ENCODE measurements at places on chromosomes 2 and 18.

DNA sequence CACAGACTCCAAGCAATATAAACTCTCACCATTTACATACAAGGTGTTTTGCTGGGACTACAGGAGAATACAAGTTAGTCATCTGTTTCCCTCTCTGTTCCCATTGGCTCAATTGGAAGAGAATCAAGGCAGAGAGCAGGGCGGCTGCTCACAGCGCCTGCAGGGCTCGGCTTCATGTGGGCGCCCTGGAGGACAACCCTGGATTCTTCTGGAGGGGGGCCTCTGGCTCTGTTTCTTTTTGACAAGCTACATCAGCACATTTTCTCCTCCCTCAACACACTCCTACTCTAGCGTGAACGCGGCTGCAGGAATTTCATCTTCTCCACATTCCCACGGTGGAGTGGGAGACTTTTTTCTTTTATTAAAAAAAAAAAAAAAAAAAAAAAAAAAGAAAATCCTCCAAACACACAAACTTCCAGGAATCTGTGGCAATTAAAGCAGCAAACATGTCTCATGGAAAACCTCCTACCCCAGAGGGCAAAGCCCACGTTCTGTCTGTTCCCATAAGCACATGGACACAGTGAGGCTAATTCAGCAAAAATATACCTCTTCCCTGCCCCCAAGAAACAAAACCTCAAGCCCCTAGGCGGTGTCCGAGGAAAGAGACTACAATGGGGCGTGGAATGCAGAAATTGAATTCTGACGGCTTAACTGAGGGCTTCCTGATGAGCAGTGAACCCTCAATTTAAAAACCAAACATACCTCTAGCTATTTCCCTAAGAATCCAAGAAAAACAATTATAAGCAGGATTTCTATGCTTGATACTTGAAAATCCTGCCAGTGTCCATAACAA lies 50.6 kb downstream of the PARD6G start:
- DNase-seq: no peak

- peak; percentile 29 for DNase-seq
Observed at GRCh38 chr2:202032846-202033316, 774 bp upstream of the FZD7 start.

- no peak for DNase-seq
Observed at GRCh38 chr2:71851094-71851750, 296.4 kb downstream of the CYP26B1 start.

DNA sequence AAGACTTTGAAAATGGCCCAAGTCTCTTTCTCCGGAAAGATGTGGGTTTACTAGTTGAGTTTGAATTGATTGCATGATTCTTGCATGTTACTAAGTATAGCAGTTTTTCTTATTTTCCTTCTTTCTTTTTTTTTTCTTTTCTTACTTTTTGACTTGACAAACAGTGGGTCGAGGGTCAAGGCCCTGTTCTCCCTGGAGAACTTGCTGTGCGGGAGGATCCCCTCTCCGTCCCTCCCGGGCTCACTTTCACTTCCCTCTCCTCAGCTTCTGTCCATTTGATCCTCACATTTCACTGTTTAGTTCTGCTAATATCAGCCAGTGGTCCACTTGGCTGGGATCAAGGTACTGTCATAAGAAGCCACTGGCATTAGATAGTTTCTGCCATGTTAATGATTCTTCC lies 767.4 kb downstream of the TDRD15 start:
- no peak for DNase-seq

- no peak for DNase-seq
Observed at GRCh38 chr2:159228081-159228581, 58.4 kb downstream of the WDSUB1 start.

- DNase-seq: peak; percentile 49
Observed at GRCh38 chr2:112884869-112885505, 26.0 kb upstream of the IL37 start.

GRCh38 chr18:3593381-3593903 lies 143.5 kb downstream of the TGIF1 start:
- DNase-seq: no peak

- DNase-seq: no peak
Observed at GRCh38 chr2:176729706-176730569, 460.7 kb downstream of the MTX2 start.

- no peak for DNase-seq
Observed at GRCh38 chr2:192002418-192002817, 155.5 kb upstream of the CAVIN2 start.

DNA sequence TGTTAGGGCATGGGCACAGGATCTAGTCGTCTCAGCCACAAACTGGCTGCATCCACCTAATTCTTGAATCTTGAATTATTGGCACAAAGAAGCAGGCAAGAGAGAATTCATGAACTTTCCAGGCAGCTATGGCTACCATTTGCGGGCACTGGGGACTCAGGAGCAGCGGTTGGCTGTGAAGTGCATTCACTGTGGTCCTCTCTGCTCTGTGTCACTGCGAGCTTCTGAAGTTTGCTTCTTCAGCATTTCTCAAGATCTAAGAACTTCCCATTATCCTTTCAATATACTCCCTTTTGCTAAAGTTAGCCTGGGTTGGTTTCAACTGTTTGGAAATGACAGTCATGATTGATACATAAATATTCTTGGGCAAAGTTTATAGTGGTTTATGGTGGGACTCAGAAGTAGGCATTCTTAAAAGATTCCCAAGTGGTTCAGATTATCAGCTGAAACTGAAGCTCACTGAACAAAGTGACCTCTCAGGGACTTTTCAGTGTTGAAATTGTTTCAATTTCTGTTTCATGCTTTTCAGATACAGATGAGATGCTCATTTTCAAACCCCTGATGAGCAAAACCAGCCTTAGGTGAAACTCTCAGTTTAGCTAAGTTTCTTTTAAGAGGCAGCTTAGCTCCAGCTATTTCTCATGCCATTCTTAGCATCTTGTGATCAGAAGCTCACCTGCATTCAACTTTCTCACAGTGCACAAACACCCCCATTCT lies 1258.3 kb upstream of the GYPC start:
- no peak for DNase-seq

GRCh38 chr2:46268196-46268595 lies 29.0 kb upstream of the EPAS1 start:
- DNase-seq: no peak

DNA sequence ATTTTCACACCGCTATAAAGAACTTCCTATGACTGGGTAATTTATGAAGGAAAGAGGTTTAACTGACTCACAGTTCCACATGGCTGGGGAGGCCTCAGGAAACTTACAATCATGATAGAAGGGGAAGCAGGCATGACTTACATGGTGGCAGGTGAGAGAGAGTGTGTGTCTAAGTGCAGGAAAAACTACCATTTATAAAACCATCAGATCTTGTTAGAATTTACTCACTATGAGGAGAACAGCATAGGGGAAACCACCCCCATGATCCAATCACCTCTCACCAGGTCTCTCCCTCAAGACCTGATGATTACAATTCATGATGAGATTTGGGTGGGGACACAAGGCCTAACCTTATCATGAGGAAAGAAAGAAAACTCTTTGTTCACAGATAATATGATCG lies 174.6 kb downstream of the SRBD1 start:
- no peak for DNase-seq

DNA sequence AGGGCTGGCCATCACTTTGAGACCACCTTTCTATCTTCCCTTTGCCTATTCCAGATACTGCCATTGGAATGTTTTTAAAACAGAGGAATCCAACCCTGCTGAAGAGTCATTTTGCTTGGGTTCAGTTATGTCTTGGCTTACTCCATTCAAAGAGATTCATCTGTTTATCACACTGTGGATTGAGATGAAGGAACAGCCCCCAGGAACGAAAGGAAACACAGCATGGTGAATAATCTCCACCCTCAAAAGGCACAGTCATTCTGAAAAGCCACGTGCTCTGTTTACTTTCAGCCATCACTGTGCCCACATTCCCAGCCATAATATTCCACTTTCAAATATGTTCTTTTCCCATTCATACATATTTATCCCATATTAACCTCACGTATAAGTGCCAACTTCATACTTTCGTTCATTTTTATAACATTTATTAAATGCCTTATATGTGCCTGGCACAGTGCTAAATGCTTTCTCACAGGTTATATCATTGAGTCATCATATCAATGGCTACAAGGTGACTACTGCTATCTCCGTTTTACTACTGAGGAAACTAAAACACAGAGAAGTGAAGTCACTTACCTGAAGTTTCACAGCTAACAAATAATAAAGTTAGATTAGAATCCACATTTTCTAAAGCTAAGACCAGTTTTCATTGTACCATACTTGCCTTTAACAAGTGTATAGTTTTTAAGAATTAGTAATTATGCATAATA lies 143.6 kb downstream of the OSR1 start:
- DNase-seq: no peak

GRCh38 chr2:74079522-74080341 lies 68.0 kb downstream of the BOLA3 start:
- no peak for DNase-seq

DNA sequence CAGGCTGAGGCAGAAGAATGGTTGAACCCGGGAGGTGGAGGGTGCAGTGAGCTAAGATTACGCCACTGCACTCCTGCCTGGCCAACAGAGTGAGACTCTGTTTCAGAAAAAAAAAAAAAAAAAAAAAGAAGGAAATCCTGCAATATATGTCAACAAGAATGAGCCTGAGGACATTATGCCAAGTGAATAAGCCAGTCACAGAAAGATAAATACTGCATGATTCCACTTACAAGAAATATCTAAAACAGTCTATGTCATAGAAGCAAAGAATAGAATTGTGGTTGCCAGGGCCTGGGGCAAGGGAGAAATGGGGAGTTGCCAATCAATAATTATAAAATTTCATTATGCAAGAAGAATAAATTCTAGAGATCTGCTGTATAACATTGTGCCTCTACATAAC lies 425.8 kb downstream of the NRXN1 start:
- DNase-seq: no peak

- no peak for DNase-seq
Observed at GRCh38 chr2:68831686-68832232, 39.4 kb downstream of the BMP10 start.

DNA sequence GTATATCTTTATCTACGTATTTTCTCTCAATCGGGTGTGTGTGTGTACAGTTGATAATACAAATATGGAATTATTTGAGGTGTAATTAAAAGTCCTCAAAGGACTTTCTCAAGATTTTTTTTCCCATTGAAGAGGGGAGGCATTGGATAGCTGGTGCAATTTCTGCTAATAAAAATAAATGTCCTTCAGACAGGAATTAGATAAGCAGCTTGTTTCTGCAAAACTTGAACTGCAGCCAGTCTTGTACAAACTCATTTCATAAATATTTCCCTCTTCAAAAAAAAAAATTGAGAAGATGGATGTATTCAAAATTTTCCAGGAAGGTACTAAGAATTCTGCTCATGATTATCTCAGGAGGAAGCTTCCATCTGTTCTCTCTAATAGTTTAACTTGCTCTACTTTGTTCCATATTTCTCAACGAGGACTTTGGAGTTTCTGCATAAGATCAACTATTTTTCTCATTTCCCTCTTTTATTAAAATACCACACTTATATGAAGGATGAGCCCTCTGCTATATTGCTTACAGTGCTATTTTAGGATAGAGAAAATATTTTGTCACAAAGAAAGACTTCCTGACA lies 33.0 kb upstream of the GLS start:
- DNase-seq: no peak

DNA sequence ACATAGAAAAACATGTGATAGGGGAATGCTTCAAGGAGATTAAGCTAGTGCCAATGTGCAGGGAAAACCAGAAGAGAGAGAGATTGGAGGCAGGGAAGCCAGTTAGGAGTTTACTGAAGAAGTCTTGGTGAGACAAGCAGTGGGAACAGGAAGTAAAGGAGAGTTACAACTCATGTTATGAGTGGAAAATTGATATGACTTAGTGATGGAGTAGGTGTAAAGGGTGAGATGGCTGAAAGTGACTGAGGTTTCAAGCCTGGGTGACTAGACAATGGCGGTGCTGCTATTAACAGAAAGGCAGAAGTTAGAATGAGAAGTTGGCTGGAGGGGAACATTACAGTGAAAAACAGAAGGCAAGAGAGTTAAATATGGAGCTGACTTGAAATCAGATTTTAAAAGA lies 16.5 kb downstream of the DOK1 start:
- no peak for DNase-seq

- no peak for DNase-seq
Observed at GRCh38 chr2:96636551-96637171, 1.5 kb downstream of the KANSL3 start.

DNA sequence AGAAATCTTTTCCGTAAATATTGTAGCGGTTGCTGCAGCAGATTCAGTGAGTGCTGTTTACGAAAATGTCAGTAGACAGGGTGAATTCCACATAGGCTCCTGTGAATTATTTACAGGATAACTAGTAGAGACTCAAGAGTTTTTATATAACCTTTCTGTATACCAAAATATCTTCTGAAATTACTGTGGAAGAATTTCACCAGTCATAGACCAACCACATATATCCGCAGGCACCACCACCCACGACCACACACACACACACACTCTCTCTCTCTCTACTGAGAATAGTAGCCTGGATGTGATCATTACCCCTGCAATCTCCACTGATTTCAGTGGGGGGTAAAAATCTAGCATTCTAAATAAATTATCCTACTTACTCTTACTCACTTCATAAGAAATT lies 341.8 kb downstream of the RBM43 start:
- no peak for DNase-seq

- no peak for DNase-seq
Observed at GRCh38 chr2:107961395-107961794, 24.9 kb upstream of the SLC5A7 start.
